ENCODE measurements at places on chromosomes 4 and X.

GRCh38 chrX:107845625-107846024 lies 20.0 kb downstream of the MID2 start:
- no peak for DNase-seq

DNA sequence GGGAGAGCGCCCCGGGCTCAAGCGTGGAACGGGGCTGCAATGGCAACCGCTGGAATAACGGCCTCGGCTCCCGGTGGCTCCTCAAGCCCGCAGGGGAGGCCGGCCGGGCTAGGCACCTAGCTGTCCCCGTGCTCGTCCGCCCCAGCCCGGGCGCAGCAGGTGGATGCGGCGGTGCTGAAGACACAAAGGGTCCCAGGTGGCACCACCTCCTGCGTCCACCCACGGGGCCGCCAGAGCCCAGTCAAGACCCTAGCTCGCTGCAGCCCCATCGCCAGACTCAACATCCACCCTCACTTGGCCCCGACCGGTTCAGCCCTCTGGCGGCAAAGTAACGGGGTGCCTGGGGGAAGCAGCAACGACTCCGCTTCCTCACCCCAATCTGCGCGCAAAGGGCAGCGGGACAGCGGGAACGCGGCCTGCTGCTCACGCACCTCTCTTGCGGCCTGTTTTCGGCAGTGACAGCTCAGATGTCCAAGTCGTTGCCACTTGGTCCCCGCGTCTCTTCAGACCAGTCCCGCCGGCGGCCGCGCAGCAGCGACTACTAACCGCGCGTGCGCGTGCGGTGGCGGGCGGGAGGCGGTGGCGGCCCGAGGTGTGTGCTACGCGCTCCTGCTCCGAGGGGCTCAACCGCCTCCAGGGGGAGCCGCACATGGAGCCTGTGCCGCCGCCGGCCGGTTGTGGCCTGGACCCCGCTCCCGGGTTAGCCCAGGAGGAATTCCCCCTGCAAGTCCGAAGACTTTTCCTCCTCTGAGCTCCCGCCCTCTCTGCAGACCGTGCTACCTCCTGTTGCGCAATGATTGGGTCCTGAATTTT lies at the start of gene CLGN:
Gene CLGN (minus strand): TSS at position 543 of the 813 bp plus-strand sequence. CDS start 14,570 bp downstream, outside the sequence.
- peak; percentile 11 for DNase-seq

- DNase-seq: no peak
Observed at GRCh38 chrX:139969286-139969685, 4.0 kb upstream of the CXorf66 start.

DNA sequence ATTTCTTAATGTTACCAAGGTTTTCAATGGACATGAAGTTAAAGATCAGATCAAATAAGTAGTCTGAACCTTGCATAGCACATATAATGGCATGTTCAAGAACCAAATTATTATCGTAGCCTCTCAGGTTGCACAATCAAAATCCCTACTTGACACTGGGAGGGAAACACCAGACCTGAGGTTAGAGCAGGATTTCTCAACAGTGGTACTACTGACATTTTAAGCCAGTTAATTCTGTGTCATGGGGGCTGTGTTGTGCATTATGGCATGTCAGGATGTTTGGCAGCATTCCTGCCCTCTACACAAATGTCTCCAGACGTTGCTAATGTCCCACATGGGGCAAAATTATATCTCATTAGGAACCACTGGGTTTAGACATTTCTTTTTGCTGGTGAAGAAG lies 20.8 kb downstream of the RLIM start:
- DNase-seq: no peak

GRCh38 chrX:54818221-54818620 lies 10.7 kb downstream of the MAGED2 start:
- no peak for DNase-seq

Data from stimulated activated CD8-positive, alpha-beta memory T cell treated with anti-CD3 and anti-CD28 coated beads, Interleukin-4, amount 100 ng/mL, for 4 hours (primary cell).